ENCODE measurements at places on chromosomes 3 and 15.

DNA sequence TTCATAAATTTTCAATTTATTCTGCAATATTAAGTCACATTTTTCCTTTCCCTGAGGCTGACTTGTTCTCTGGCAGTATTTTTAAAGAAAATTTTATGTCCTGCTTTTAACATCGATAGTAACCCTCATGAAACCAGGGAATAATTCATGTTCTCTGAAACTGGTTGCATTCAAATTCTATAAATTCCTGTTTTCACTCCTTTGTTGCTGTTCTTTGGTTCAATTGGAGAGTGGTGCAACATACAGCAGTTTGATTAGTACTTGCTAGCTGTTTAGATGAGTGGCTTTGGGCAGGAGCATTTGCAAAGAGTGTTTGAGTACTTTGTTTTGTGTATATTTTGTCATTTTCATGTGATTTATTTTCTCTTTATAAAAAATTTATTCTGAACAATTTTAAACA, 19.2 kb downstream of the ZIC1 start:
- DNase-seq, result no peak

GRCh38 chr3:180749322-180749721, 70.0 kb upstream of the CCDC39 start:
- no peak for DNase-seq

DNA sequence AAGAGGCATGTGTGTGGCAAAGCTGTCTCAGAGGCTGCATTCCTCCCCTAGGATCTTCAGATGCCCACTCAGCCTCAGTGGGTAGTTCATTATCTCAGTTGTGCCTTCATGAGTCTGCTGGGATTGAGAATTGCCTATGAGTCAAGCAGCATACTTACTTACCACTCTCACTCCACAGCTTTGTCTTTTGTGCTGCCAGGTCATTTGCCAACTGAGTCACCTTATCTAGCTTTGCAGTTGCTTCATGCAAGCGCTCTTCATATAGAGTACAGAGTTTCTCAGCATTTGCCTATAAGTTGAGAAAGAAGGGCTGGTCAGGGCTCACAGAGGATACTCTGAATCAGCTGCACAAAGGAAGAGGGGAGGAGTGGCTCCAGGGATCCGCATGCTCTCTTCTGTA, 89.5 kb downstream of the MYH15 start:
- DNase-seq, result no peak

DNA sequence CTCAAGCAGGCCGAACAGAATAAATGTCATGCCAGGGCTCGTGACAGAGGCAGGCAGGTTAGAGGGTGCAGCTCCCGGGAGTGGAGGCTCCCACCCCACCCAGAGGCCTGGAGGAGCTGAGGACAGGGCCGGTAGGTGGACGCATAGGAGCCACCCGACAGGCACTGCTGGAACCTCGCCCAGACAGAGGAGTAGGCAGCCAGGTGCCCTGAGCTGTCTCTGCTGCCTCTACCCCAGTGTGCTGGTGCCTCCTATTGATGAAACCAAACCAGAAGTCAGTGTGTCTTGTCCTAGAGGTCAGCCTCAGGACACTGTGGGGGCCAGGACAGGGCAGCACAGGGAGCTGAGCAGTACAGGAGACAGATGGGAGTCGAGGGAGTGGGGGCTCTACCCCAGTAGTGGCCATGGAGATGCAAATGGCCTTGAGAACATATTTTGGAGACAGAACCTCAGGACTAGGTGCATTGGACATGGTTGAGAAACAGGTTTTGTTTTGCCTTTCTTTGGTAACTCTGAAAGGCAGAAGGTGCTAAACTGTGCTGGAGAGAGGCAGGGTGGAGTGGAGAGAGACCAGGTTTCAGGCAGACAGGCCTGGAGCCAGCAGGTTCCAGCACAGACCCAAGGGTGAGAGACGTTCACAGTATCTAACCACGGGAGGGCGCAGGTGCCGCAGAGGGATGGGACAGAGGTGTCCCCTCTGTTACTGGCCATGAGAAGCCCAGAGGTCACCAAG, 15.4 kb upstream of the KLF15 start:
- DNase-seq, result no peak

DNA sequence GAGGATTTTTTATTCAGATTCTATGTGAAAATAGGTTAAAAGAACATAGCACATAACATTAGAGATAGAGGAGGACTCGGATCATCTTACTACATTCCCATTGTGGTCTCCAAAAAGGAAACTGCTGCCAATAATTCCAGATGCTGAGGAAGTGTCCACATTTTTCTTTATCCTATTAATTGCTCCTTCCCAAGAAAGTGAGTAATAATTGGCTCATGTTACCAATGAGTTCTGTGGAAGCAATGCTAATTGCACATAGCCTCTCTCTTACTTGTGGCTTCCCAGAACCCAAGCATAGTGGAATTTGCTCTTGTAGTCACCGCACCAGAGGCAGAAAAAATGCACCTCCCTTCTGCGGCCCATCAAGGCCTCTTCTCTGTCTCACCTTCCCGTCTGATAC, 208.4 kb downstream of the PLOD2 start:
- DNase-seq, result no peak

DNA sequence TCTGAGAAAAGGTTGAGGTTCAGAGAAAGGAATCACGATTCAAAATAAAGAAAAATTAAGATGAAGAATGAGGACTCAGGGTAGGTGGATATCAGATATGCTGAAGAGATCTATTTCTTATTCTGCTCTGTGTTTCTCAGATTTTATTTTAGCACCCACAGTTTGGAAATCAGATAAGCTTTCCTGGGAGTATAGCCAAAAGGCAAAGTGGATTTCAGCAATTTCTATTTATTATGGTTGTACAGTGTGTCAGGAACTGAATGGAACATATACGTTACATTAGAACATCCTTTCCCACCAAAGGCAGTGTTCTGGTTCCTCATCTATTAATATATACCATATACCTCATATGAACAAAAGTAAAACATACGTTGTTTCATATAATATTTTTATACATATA, 18.9 kb downstream of the PEX5L start:
- DNase-seq, result no peak

DNA sequence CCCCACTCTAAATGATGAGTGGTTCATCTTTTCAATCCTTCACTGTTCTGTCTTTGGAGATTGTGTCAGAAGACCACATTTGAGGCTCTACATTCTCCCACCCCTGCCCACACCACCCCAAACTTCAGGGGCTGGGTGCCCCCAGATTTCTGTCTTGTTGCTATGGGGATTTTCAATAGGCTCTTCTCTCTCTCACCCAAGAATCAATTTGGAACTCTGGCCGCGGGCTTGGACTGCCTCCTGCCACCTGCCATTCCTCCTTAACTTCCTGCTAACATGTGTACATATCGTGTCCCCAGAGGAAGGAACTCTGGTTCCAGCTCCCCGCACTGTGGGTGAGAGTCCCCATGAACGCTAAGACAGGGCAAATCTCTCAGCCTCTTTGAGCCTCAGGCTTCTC, 67.4 kb upstream of the LARS2 start:
- DNase-seq, result no peak

DNA sequence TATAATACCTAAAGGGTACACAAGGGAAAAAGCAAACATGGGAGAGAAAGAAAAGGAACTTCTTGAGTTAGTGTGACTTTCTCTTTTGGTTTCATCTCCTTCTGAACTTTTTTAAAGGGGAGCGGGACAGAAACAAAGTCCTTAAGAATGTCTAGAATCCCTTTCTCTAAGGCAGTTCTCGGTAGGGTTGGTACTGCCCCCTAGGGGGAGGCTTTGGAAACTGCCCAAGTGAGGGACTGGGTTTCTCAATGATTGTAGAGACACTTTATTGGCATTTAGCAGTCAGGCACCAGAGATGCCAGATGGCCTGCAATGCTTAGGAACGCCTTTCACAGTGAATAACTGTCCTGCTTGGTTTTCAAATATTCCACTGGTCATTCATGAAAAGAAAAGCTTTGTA, 172.7 kb downstream of the WDR72 start:
- DNase-seq, result no peak

- no peak for DNase-seq
Measured at GRCh38 chr15:37015451-37015850, 84.9 kb downstream of the MEIS2 start.

GRCh38 chr3:72786668-72787067, 61.6 kb downstream of the SHQ1 start:
- DNase-seq, result no peak

DNA sequence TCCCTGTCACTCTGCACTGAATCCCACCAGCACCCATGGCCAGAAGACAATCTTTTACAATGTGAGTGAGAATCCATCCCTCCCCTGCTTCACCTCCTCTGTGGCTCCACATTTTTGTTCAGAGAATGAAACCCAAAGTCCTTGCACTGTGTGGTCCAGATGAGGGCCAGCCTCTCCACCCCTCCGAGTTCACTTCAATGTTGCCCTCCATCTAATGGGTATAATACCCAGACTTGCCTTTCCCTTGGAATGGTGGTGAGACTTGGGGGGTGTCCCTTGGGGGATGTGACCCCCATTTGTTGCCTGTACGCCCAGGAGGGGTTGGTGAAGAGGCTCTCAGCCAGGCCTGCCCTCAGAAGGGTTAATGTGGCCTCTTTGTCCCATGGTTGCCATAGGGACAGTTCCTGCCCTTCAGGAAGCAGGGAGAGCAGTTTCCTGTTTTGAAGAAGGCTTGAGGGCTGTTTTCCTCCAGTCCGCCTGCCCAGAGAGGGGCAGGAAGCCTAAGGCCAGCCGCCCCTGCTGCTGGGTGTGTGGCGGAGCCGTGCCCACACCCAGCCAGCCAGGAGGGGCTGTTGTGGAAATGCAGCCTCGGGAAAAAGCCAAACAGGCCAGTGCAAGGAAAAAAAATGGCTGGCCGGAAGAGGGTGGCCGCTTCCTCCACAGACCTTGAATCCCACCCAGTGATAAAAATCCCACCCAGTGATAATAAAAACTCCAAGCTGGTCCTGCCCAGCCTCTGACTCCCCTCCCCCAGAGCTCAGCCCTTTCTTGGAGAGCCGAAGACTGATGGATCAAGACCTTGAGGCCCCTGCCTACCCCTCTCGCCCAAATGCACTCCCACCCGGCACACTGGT, 14.6 kb upstream of the FGD5 start:
- DNase-seq, result no peak

GRCh38 chr3:12591997-12592715, 35.3 kb downstream of the MKRN2 start:
- DNase-seq, result no peak

DNA sequence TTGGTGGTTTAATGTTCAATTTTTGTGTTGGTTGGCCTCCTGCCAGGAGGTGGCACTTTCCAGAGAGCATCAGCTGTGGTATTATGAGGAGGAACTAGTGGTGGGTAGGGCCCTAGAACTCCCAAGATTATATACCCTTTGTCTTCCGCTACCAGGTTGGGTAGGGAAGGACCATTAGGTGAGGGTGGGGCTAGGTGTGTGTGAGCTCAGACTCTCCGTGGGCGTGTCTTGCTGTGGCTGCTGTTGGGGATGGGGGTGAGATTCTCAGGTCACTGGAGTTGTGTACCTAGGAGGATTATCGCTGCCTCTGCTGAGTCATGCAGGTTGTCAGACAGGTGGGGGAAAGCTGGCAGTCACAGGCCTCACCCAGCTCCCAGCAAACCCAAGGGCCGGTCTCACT, 187.1 kb downstream of the DPH6 start:
- DNase-seq, result no peak

DNA sequence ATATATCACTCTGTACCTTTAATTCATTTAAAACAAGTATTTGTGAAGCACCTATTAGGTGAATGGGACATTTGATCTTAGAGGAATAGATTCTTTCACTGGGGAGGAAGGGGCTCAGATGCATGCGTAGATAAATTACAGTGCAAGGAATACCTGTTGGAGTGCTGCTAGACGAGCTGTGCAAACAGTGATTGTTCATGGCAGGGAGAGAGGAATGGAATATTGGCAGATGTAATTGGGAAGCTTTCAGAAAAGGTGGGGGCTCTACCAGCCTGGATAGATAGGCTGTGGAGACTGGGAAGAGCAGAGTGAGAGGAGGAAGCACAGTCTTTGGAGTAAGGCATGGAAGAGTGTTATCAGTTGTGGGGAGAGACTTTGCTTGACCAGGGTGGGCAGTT, 116.8 kb downstream of the AKAP13 start:
- no peak for DNase-seq

DNA sequence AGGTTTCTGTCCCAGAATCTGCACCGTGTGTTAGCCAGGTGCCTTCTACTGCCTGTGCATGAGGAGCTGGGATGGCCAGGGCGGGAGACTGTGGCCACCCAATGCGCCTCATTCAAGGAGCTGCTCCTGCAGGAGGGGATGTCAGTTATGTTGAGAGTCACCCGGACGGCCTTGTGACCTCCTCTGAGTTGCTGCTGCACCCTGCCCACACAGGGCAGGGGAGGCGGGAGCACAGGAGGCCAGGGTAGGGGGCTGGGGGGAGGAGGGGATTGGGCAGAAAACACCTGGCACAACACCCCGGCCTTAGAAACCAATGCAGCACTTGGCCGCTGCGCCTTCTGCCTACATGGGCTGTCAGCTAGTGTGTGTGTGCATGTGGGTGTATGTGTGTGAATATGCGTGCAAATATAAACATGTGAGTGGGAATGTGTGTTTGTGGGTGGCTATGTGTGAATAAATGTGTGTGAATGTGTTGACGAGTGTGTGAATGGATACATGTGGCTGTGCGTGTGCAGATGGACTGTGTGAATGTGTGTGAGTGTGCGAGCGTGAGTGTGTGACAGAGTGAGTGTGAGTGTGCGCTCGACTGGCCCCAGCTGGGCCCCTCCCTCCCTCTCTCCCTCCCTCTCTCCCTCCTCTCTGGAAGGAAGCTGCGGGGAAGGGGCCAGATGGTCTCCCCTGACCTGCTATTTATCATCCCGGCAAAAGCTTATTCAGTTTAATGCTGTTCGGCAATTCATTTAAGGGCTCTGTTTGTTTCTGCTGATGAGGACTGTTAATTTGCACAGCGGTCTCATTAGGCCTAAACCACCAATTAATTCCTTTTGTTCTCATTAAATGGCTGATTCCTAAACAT, 106.9 kb downstream of the TLE3 start:
- no peak for DNase-seq

GRCh38 chr15:89533861-89534544, 37.6 kb upstream of the RHCG start:
- DNase-seq, result no peak

GRCh38 chr15:76846782-76847181, 58.4 kb downstream of the SCAPER start:
- no peak for DNase-seq

GRCh38 chr3:14472471-14473351, 67.4 kb downstream of the GRIP2 start:
- DNase-seq, result no peak

DNA sequence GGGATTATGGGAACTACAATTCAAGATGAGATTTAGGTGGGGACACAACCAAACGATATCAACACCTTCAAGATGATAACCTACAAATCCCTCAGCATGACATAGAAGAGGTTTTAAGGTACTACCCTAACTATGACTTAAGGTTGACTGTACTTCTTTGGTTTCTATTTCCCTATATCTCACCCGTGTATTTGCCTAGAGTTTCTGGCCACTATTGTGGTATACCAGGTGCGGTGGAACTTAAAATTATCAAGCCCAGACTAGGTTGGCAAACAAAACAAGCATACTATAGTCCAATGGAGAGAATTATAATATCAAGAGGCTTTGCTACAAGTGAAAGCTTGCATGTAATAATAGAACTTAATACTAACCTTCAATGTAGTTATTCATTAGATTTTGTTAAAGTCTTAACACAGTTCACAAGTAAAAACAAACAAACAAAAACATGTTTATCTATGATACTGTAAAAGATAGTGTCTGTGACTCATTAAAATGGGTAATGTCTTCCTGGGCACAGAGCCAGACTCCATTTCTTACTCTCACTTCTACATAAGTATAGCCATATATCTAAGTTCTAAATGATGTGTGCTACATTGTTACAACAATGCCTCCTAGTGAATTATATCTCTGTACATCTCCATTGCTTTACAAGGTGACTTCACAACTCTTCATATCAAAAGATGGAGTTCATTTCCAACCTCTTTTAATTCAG, 479.1 kb downstream of the ZBBX start:
- DNase-seq, result no peak

GRCh38 chr15:93179072-93179471, 90.1 kb upstream of the RGMA start:
- DNase-seq, result no peak

All from stimulated activated CD4-positive, alpha-beta T cell treated with anti-CD3 and anti-CD28 coated beads, TNF-alpha, amount 100 ng/mL, for 4 hours (primary cell).